OCI-M1 (cell line): ENCODE measurements at places on chromosomes 1 and 21.

GRCh38 chr1:21669258-21670058 lies at the start of gene RAP1GAP:
TSS of gene RAP1GAP (minus strand) at chr1:21669357. CDS start at chr1:21620032, 49,325 bp downstream.
- peak; percentile 90 for DNase-seq

- DNase-seq: peak; percentile 85
Measured at GRCh38 chr1:151458802-151459330, 428 bp downstream of the POGZ start.

DNA sequence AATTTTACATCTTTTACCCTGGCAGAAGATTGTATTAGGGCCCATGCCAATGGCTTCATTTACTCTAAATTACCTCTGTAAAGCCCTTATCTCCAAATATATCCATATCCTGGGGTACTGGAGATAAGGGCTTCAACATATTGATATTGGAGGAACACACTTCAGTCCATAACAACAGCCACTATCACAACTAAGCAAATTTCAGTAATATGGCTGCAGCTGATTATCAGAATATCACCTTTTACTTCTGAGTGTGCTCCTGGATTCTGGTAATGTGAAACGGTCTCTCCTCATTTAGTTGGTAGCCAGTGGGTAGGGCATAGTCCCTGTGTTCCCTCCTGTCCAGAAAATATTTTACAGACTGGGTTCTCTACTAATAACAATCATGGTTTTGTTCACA lies 53.3 kb downstream of the IVNS1ABP start:
- no peak for DNase-seq

DNA sequence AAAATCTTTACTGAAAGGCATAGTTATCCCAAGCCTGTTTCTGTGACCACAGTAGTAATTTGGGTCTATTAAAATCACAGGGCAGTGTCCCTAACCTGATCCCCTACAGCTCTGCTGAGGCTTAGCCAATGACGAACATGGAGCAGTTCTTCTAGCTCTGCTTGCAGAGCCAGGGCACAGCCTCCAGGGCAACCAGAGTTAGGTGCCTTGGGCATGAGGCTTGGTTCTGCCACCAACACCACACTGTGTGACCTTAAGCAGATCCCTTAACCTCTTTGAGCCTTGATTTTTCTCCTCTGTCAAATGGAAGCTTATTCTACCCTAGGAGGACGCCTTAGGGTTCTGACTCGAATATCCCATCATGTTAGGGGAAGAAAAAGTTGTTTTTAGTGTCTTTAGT lies 86.7 kb upstream of the TLR5 start:
- no peak for DNase-seq

DNA sequence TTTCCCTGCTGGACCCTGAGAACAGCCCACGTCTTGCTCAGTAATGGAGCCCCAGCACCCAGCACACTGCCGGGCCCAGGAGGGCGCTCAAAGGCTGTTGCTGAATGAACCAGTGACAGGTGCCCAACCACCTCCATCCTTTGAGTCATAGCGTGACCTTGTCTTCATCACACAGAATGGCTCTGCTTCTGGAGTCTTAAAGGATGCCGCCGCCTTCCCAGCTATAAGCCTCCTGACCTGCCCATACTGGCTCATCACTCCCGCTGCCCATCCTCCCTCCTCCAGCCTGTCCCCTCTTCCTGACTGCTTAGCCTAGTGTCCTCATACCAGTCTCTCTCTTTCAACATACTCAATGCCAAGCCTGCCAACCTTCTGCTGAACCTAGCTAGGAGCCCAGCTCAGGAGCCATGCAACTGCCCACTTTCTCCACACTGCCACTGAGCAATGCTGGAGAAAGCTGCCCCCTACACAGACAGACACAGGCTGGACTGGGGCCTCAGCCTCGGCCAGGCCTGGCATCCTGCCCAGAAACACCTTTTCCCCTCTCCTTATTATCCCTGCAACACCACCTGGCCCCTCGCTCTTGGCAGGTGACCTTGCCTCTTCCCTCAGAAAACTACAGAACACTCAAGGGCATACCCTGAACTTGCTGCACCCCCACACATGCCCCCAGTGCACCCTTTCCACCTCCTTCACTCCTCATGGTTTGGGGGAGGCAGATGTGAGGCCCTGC lies 14.1 kb downstream of the TTC39A start:
- no peak for DNase-seq

DNA sequence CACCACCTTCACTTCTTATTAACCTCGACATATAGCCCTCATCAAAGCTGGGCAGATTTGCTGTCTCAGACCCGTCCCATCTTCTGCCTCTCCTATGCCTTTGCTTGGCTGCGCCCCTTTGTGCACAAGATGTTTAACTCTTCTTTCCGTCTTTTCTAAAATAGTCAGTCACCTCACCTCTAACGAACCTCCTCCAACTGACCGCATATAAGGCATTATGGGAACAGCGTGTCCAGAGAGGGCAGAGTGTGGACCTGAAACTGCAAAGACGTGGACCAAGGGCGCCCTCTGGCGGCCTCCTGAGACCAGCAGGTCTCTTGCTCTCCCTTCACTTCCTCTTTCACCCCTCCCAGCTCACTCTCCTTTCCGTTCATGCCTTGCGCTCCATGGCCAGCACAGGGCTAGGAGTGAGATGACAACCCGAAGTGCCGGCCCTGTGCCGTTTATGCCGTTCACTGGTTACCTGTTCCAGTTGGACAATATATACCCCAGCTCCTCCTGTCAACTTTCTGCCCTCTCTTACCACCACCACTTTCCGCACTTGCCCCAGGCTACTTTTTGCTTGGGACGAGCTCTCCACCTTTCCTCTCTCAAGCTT lies 2.5 kb upstream of the METTL25B start:
- DNase-seq: peak; percentile 97

DNA sequence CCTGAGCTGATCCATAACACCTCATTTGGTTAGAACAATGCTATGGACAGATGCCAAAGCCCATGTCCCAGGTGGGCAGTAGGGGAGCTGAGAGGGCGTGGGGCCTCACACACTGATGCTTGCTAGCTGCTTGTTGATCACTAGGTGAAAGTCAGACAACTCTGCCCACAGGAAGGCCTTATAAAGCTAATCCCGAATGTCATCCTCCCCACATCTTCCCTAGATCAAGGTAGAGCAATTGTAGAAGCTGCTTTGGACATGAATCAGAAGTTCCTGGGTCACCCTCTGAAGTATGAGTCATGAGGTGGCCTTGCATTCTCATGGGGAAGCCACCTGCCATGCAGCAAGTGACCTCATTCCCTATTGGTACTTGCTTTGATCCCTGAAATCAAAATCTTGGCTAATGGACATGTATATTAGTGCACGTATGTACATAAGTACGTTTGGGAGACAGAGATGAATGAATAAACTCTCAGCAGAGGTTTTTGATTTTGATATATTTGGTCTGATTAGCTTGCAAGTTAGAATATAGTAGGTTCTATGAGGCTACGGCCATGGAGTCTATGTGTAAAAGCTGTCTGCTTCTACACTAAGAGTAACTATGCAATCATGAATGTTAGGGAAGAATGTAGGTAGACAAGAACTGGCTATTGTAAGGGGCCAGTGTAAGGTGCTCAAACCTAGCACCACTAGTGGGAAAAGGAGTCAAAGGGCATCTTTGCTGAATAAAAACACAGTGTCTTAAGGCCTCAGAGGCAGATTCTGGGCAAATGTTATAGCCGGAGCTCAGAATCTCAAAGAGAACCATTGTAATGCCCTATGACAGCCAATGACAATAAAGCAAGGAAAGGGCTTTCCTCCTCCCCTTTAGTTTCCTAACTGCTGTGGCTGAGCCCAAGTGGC lies 52.6 kb downstream of the ABCA4 start:
- DNase-seq: no peak

DNA sequence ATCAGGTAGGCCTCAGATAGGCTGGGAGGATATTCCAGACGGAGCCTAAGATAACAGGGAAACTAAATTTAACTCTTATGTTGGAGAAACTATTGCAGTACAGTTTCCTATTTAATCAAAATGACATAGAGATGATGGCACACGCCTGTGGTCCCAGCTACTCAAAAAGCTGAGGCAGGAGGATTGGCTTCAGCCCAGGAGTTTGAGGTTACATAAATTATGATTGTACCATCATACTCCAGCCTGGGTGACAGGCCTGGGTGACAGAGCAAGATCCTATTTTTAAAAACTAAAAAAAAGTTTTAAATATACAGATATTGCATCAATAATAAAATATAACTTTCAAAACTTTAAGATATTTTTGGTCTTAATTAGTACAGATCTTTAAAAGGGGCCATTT lies 25.2 kb upstream of the TAL1 start:
- DNase-seq: no peak

DNA sequence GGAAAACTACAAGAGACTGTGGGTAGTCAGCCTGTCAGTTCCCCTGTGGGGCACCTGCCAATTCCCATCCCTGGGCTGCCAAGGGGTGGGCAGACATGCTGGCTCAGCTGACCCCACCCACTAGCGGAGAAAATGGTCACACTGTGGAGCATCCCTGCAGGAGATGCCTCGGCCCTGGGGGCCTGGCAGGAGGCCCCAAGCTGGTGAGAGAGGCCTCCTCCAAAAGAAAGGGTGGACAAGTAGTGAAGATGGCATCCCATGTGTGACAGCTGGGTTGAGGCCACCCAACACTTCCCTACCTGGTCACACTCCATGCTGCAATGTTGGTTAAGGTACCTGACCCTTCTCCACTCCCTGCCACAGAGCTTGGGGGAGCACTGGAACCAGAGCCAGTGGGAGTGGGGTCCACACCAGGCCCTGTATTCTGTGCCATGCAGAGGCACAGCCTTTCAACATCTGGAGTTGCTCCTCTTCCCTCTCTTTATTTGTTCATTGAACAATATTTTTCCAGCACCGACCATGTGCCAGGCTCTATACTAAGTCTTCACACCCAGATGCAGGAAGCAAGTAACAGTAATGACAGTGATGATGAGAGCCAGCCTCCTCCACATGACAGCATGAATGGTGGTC lies 59.5 kb downstream of the KLHDC7A start:
- no peak for DNase-seq

- no peak for DNase-seq
Measured at GRCh38 chr1:184974837-184975115, 468 bp upstream of the NIBAN1 start.

DNA sequence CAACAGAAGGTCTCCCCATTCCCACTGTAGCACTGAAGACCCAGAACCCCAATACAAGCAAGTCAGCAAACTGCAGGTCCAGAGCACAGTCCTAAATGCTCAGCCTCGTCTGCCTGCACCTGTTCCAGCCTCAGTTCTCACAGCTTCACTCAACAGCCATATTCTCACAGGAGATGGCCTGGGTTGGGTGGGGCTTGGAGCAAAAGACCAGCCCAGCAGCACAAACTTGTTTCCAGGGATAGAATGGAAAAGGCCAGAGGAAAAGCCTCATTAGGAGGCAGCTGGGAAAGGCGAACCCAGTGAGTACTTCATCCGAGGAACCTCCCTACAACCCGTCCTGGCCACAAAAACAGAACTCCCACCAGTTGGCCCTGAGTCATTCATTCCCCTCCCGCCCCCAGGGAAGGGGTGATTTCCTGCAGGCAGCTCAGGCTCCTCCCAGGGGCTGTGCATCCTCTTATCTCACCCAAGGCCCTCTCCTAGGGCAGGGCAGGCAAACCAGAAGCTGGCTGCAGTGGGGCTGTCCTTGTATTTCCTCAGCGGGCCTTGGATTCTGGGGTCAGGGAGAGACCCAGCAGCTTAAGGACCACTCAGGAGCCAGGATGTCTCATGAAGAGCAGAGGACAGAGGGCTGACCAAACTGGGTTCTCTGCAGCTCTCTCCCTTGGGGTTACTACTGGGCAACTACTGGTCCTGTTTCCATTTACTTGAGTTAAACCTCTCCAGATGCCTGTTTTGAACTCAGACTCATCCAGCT lies 7.4 kb upstream of the MPL start:
- DNase-seq: peak; percentile 95

- DNase-seq: no peak
Measured at GRCh38 chr1:235586413-235586812, 63.2 kb downstream of the GNG4 start.

GRCh38 chr21:37182222-37182621 lies 84.9 kb downstream of the VPS26C start:
- no peak for DNase-seq

DNA sequence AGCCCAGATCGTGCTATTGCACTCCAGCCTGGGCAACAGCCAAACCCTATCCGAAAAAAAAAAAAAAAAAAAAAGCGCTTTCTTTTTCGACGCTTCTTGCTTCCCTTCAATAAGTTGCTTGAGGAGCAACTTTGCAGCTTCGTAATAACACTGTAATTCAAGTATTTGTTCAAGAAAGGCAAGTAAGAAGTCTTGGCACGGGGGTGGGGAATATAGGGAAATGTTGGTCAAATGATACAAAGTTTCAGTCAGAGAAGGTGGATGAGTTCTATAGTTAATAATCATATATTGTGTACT lies 871 bp upstream of the PSMA5 start:
- peak; percentile 53 for DNase-seq

GRCh38 chr21:41460578-41461527 lies 34.8 kb downstream of the MX1 start:
- DNase-seq: peak; percentile 72

DNA sequence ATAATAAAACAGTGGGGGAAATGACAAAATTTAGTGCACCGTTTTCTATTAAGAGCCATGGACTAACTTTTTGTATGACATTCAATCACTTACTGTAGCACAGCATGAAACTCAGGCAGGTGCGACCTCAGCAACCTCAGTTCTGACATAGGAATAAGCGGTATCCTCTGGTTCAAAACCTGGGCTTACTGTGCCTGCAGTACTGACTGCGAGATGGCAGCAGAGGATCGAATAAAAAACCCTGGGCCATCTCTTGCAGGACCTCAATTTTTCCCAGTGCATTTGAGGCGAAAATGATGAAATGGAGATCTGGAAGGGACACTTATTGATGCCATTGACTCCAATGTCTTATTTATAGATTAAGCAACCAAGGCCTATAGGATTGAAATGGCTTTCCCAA lies 214.7 kb downstream of the ADGRL2 start:
- no peak for DNase-seq

GRCh38 chr1:212106286-212106792 lies 70.8 kb downstream of the DTL start:
- DNase-seq: no peak
